ENCODE measurements at places on chromosomes 16 and 17.

DNA sequence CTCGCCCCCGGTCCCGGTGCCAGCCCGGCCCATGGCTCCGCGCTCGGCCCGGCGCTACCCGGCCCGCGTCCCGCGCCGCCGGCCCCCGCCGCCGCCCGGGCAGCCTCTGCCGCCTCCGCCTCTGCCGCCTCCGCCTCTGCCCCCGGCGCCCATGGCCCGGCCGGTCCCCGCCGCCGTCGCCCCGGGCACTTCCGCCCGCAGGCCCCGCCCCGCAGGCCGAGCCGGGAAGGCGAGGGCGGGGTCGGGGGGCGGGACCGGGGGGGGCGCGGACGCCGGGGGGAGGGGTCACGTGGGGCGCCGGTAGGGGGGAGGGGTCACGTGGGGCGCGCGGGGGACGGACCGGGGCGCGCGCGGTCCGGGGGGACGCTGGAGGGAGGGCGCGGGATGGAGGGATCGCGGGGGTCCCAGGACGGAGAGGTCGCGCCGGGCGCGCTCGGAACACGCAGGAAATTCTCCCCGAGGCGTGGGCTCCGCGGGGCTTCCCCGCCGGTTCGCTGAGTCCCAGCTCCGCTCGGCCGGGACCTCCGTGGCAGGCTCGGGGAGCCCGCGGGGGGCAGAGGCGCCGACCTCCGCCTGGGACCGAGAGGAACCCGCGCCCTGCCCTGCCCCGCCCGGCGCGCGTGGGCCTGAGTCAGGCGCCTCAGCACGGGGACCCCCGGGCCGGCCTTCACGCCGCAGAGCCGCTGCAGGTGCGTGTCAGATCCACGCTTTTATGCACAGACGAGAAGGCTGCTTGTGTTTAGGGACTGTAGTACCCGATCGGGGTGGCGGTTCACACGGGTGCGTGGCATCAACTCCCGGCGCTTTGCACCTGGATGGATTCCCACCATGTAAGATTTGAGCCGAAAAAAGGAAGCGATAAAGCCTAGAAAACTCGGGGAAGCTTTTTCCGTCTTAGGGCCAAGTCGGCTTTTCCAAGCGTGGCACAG, at the start of gene PGAP6:
TSS of gene PGAP6 (minus strand) at position 190 of the 929 bp plus-strand sequence. CDS start at position 33, 157 bp downstream.
- DNase-seq: peak; percentile 81

GRCh38 chr17:76567634-76568432, 17.8 kb downstream of the ST6GALNAC2 start:
- DNase-seq: no peak

DNA sequence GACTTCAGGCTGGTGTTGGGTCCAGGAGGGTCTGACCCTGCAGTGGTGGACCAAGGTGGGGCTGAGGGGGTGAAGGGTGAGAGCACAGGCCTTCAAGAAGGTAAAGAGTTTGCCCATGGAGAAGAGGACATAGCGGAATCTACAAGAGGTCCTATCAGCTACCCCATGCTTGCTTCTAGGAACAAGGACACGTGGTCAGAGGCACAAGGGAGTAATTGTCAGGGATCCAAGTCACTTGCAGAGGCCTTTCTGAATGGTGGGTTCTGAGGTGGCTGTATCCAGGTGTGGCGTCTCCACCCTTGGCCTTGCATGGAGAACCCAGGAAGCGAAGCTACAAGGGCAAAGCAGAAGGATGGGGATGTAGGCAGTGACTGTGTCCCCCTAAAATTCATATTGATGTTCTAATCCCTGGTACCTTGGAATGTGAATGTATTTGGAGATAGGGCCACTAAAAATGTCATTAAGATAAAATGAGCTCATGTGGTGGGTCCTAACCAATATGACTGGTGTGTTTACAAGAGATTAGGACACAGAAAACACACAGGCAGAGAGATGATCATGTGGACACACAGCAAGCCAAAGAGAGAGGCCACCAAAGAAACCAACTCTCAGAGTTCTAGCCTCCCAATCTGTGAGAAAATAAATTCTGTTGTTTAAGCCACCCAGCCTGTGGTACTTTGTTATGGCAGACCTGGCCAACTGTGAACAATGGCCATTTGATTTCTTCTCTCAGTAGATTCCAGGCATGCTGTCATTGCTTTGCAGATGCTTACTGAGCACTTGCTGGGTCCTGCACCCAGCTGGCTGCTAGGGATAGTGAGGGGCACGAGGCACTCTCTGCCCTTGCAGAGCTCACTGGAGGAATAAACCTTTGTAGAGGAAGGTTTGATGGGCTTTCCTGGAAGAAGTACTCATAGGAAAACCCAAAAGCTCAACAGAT, 75.8 kb downstream of the UTP18 start:
- no peak for DNase-seq

- no peak for DNase-seq
These were observed 235.5 kb downstream of the XYLT1 start for GRCh38 chr16:17235147-17235815.

DNA sequence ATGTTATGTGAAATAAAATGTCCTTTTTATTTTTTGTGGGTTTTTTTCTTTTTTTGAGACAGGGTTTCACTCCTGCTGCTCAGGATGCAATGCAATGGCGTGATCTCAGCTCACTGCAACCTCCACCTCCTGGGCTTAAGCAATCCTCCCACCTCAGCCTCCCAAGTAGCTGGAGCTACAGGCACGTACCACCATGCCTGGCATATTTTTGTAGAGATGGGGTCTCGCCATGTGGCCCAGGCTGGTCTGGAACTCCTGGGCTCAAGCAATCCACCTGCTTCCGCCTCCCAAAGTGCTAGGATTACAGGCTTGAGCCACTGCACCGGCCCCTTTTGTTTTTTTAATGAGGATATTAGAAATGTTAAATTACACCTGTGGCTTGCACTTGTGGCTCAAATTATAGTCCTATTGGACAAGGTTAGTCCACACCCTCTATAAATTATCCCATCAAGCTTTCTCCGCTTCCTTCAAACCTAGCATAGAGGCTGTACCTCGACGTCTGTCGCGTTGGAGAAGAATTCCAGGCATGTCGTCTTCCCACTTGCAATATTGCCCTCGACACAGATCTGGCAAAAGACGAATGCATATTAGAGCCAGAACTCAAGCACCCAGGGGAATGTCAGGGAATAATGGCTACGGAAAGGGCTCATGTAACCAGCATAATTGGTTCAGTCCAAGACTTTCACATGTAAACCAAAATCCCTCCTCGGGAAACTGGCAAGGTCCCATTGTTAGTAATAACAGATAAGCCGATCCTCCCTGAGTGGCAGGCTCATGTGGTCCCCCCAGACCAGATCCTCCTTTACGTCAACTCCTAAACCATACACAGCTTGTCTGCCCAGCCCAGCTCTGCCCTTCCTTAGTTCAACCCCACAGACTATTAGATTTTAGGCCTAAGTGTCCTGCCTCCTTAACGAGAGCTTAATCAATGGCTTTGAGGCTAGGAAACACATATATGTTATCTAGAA, 8.2 kb downstream of the TK2 start:
- DNase-seq: no peak

DNA sequence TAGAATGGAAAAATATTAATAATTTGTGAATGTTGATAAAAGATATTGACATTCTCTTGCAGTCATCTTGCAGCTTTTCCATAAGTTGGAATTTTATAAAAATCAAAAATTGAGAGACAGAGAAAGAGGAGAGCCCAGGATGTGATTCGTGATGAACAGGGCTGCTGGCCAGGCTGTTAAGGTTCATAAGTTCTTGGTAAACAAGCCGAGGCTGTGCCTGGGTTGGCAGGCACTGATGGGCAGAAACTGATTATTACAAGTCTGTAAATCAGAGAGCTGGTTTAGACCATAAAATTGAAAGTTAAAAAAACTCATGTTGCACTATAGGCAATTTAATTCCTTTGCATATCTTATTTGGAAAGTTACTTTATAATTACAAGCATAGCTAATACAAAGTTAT, 533.7 kb downstream of the HAPSTR1 start:
- no peak for DNase-seq

DNA sequence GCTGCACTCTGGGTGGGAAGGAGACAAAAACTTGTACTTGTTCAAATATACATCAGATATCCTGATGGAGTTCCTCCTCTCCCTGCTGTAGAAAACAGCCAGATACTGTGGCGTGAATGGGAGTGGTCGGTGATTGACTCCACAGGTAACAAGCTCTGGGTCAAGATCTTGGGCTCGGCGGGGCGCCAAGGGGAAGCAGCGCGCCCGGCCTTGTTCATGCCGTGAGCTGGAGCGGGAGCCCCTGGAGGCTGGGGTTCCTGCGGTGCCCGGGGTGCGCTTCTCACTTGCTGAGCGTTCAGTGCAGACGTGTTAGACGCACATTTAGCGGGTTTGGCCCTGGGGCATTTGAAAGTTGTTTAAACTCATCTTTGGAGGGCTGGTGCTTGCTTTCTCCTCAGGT, 44.4 kb downstream of the BANP start:
- no peak for DNase-seq

DNA sequence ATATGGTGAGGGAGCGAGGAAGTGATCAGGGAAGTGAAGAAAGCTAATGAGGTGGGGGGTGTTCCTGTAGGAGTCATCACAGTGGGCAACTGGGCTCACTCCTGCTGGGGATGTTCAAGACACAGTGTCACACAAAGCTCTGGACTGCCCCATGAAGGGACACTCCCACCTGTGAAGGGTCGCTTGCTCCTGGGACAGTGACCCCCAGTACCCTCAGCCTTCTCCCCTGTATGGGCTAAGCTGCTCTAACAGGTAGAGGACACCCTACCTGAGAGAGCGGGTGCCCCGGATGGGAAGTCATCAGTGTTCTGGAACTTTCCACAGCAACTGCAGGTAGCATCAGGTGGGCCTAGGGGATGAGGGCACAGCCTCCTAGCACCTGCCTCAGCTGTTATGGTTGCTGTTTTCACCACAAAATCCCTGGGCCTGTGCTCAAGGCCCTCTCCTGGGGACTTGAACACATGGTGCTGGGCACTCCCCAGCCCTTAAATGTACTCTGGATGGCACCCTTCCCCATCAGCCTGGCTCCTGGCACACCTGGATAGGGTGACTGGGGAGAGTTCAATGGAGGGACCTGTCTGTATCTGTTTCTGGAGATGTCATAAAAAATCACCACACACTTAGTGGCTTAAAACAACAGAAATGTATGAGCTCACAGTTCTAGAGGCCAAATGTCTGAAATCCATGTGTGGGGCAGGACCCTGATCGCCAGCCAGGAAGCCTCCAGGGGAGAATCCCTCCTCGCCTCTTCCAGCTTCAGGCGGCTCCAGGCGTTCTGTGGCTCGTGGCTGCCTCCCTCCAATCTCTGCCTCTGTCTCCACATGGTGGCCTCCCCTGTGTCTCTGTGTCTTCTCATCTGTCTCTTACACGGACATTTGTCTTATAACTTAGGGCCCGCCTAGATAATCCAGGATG, 104.0 kb upstream of the CDH5 start:
- DNase-seq: no peak

- DNase-seq: no peak
These were observed 70.7 kb downstream of the WSCD1 start for GRCh38 chr17:6140728-6141330.

DNA sequence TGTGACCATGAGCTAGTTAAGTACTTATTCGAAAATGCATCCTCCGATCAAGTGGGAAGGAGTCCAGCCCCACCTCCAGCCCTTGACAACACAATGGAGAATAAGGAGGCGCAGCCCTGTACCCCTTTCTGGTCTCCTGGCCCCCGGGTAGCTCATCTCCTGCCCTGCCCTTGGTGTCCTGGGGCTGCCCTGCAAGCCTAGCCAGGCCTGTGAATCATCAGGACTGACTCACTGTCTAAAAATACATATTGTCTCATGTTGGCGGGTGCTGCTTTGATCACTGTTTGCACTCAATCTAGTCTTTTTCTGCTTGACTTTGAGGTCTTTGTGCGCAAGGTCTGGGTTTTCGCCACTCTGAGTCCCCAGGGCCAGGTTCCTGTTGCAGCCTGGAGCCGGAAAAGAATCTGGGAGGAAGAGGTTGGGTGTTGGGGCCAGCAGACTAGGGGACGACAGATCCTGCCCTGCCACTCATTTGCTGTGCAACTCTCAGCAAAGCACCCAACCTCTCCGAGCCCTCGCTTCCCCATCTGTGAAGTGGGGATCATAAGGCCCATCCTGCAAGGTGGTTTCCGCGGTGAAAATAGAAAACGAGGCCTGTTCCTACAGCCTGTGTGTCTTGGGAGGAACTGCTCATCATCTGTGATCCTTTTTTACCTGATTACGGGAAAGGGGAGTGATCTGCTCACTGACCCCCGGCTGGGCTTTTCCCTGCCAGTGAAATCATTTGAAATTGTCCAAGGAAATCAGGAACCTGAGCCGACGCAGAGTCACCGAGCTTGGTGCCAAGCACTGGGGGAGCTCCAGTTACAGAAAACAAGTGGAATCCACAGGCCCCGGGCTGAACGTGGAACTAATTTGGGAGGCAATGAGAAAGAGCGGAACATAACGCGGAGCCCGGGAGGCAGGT, 230.4 kb downstream of the PARN start:
- DNase-seq: peak; percentile 42

GRCh38 chr17:557371-557770, 157.3 kb downstream of the VPS53 start:
- no peak for DNase-seq

DNA sequence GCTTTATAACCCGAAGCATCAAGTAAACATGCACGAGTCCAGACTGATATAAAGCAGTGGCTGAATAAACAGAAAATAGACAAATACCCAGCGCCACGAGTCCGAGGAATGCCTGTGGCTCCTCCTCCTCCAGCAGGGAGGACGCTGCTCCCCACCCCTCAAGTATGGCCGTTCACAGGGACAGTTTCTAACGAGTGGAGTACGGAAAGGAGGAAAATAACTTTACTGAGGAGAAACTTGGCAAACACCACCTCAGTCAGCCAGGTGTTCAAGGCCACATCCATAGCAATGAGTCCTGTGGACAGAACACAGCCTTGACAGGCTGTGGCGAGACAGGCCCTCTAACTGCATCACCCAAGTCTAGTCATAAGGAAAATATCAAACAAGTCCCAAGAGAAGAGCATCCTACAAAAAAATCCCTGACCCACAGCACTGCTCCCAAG, 9.2 kb downstream of the ZDHHC7 start:
- no peak for DNase-seq

All from HuH-7.5 (cell line).